ENCODE measurements at places on chromosomes 2 and 18.

DNA sequence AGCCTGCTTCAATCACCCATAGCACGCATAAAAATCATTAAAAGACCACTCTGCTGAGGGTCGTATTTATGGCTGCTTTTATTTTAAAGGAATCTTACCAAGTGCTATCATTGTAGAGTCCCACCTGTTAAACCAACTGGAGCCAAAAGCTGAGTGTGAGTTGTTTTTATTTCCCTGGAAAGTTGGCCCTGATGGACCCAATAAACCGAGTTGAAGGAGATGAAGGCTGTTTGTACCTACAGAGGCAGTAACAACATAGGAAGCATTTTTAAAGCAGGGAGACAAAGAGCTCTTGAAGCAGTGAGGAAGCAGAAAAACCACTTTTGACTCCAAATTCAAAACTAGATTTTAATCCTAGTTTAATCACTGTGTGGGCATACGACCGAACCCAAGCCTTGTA is 6.4 kb downstream of the MBOAT2 start:
- H3K4me3 ChIP-seq = no peak overlapping the region
- H3K27ac ChIP-seq = no peak overlapping the region
- DNase-seq = no peak
- H3K36me3 ChIP-seq = no peaks in the 10 kb centered on the region
- no peaks in the 10 kb centered on the region for H3K27me3 ChIP-seq

GRCh38 chr2:181131584-181131983 is 151.2 kb downstream of the UBE2E3 start:
- peak overlapping the region; percentile 76 for H3K27ac ChIP-seq
- H3K36me3 ChIP-seq = no peaks in the 10 kb centered on the region
- H3K4me3 ChIP-seq = peak overlapping the region; percentile 30
- no peak for DNase-seq
- H3K4me1 ChIP-seq = peaks cover 37% of the 10 kb centered on the region

DNA sequence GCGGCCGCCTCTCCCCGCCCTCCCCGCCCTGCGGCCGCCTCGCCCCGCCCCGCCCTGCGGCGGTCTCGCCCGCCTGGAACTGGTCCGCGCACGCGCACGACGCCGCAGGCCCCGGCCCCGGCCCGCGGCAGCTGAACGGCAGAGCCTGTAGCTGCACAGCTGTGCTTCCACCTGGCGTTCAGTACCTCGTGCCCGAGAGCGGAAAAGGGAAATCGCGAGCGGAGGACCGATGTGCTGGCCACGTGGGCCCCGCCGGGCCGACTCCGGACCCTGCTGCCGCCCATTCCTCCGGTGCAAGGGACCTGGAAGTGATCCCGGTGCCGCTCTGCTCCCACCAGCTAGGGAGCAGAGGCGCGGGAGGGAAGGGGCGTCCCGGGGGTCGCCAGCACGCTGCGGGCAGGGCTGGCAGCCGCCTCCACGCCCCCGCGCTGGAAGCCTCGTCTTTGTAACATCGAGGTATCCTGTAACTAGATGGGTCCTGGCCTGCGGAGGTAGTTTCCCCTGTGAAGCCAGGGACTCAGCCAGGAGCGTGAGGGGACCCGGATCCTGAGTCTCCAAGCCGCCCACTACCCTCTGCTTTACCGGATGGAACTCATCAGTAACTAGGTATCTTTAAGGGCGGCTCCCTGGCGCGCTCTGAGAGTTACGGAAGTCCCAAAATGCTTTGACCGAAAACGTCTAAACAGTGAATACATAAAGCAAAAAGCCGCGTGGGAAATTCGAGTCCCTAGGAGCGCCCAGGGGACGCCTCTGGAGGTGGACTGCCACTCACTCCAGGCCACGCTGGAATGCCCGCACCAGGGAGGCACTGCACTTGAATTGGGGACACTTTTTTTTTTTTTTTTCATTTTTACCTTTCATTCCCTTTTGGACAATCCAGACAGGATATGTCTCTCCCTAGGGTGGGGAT is 704 bp upstream of the ODC1 start:
- no peaks in the 10 kb centered on the region for H3K27me3 ChIP-seq
- H3K27ac ChIP-seq = peak overlapping the region; percentile 96
- peak; percentile 89 for DNase-seq
- peaks cover 6% of the 10 kb centered on the region for H3K4me1 ChIP-seq

GRCh38 chr2:236816197-236817170 is 246.9 kb downstream of the ACKR3 start:
- no peak overlapping the region for H3K4me3 ChIP-seq
- no peak overlapping the region for H3K27ac ChIP-seq
- H3K36me3 ChIP-seq = no peaks in the 10 kb centered on the region
- DNase-seq = no peak
- peaks cover 33% of the 10 kb centered on the region for H3K27me3 ChIP-seq
- H3K4me1 ChIP-seq = no peaks in the 10 kb centered on the region

- H3K27ac ChIP-seq = no peak overlapping the region
- no peaks in the 10 kb centered on the region for H3K4me1 ChIP-seq
- no peak for DNase-seq
- no peaks in the 10 kb centered on the region for H3K36me3 ChIP-seq
- H3K27me3 ChIP-seq = no peaks in the 10 kb centered on the region
Measured at GRCh38 chr18:32383050-32383819, 87.4 kb downstream of the GAREM1 start.

DNA sequence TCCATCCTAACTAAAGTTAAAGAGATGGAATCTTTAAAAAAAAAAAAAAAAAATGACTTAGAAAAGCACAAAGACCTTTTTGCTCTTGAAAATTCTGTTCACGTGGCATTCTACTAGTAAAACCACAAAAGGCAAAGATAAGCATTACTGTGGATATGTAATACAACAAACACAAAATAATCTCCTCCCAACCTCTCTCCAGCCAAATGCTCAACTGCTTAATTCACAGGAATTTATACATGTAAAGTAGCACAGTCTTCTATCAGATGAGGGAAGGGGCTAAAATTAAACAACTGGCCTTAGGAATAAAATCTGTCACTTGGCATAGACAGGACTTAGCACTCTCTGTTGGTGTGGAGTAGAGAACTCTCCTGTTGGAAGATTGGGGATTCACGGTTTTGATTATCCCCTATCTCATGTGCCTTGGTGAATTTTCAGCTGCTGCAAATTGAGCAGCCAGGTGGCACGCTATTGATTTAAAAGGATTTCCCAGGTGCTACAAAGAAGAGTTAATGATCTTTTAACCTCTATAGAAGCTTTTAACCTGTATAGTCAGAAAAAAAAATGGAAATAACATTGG is 57.4 kb downstream of the ATIC start:
- H3K27ac ChIP-seq = no peak overlapping the region
- no peak overlapping the region for H3K4me3 ChIP-seq
- DNase-seq = no peak
- H3K36me3 ChIP-seq = no peaks in the 10 kb centered on the region
- no peaks in the 10 kb centered on the region for H3K4me1 ChIP-seq

DNA sequence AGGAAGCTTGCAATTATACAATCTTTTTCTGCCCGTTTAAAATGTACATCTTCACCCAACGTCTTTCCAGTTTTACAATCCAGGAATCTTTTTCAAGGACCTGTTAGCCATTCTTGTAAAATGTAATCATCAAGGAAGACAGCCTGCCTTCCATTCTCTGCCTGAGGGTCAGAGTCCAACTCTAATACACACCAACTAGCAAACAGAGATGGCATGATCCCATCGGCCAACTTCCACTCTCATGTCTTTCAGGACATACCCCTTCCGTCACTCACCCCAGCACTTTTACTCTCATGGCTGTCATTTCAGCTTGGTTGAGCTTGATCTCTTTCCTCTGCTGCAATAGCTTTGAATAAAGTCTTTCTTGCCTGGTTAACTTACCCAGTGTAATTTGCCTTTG is 172.5 kb upstream of the NETO1 start:
- no peak overlapping the region for H3K27ac ChIP-seq
- DNase-seq = no peak
- no peaks in the 10 kb centered on the region for H3K4me1 ChIP-seq
- H3K27me3 ChIP-seq = no peaks in the 10 kb centered on the region
- no peaks in the 10 kb centered on the region for H3K36me3 ChIP-seq

GRCh38 chr2:6068429-6068828 is 376.2 kb downstream of the SOX11 start:
- no peaks in the 10 kb centered on the region for H3K27me3 ChIP-seq
- no peak overlapping the region for H3K27ac ChIP-seq
- H3K4me1 ChIP-seq = no peaks in the 10 kb centered on the region
- no peak overlapping the region for H3K4me3 ChIP-seq
- DNase-seq = no peak

DNA sequence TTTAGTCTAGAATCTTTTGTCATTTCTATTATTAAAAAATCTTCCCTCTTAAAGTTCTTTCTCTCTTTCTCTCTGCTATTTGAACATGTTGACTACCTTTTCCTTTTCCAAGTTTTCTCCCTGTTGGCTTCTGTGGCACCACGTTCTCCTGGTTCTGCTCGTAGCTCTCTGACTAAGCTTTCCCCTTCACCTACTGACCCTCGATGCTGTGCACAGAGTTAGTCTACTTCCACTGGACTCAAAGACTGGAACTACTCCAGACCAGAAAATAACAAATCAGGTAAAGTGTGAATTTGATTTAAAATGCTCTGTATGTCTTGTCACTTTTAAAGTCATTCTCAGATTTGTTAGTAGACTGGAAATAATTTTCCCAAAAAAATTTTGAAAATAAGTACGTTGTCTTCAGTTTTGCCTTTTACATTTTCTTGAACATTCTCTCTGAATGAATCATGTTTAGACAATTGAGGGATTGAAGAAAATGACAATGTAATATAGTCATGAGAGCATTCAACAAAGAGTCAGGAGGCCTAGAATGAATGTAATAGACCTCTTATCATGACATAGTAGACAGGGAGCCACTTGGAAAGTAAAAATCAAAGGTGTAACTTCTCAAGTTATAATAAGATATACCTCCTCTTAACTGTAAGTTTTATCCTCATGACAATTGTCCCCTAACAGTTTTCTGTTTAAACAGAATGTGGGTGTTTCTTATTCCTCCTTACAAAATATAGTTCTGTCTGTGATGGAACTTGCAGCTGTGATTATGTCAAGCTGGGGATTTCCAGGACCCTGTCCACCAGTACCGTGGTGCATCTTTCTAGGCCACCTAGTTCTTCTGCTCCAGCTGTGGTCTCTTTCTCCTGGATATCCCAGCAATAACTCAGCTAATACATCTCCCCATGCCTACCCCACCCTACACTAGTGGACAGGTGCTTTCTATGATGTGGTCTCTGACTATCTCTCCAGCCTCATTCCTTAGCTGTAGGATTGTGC is 25.5 kb downstream of the ITPRID2 start:
- DNase-seq = no peak
- H3K36me3 ChIP-seq = peaks cover 7% of the 10 kb centered on the region
- no peaks in the 10 kb centered on the region for H3K27me3 ChIP-seq
- H3K4me3 ChIP-seq = no peak overlapping the region
- no peaks in the 10 kb centered on the region for H3K4me1 ChIP-seq
- no peak overlapping the region for H3K27ac ChIP-seq

DNA sequence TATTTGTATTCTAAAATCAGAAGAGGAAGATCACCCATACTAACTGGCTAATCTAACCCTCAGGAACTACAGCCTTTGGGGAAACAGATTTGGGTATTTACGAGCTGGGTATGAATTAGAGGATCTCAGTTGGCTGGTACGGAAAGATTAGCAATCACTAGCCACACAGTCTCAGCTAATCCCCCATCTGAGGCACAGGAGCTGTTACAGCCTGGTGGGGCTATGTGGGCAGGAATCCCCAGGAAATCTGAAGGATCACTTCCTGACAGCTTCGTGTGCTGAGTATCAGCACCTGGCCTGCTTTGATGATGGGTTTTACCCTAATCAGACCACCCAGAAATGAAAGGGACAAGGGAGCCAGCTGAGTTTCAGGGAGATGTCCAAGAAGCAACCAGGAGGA is 206.3 kb downstream of the AFF3 start:
- H3K27ac ChIP-seq = no peak overlapping the region
- no peaks in the 10 kb centered on the region for H3K4me1 ChIP-seq
- peaks cover 5% of the 10 kb centered on the region for H3K36me3 ChIP-seq
- H3K4me3 ChIP-seq = no peak overlapping the region

DNA sequence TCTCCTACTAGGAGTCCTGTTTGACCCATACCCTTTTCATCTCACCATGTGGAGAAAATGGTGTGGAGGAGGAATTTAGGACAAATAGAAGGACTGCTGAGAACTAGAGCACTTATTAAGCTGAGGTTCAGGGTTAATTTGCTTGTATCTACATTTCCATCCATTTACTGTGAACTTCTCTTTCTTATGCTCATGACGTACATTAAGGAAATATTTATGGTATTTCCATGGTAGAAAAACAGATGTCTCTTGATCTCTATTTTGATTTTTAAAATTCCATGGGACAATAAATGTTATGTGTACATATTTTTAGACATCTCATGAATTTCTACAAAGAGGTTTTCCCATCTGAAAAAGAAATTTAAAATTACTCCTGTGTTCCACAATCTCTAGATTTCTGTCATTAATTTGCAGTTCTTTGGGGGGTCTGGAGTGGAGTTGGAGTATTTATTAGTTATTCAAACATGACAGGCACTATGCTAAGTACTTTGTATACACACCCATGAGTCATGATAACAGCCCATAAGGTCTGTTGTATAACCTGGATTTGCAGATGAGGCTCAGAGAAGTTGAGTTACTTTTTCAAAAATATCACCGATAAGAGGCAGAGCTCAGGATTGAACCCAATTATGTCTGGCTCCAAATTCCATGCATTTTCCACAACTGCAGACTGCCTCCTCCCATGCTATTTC is 112.6 kb downstream of the COPS8 start:
- no peaks in the 10 kb centered on the region for H3K4me1 ChIP-seq
- no peak overlapping the region for H3K4me3 ChIP-seq
- peaks cover 31% of the 10 kb centered on the region for H3K27me3 ChIP-seq
- H3K27ac ChIP-seq = no peak overlapping the region
- no peaks in the 10 kb centered on the region for H3K36me3 ChIP-seq

DNA sequence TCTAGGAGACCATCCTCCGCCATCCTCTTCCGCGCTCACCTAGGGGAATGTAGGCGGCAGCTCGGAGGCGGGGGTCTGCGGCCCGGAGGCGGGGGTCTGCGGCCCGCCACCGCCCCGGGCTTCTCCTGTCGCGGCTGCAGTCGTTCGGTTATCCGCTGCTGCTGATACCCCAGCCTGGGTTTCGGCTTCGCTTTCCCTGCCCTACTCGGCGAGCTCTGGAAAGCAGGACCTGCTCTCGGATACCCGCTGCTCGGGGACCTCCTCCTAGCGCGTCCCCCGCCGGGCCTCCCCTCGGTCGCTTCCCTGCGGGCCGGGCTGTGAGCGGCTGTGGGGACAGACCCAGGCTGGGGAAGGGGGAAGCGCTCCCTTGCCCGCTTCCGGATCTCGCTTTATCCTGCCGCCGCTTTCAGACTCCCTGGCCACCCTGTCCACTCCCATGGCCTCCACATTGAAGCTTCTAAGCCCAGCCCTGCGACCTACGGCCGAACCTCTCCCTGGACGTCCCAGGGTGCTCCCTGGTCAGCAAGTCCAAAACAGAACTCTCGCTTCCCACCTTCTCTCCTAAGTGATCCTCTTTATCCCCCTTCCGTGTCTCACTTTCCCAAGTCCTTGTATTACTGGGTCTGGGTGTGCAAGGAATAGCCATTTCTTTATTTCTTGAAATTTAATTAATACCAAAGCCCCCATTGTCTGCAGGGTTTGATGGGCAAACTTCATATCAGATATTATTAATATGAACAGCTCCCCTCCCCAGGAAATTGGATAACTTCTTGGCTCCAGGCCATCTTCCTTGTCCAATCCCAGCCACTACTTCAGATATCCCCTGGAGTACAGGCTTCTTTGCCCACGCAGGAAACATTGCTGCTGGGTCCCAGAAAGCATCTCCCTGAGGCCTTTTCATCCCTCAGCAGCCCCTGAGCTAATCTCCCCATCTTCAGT is 769 bp downstream of the FKBP1B start:
- H3K27ac ChIP-seq = no peak overlapping the region
- no peaks in the 10 kb centered on the region for H3K36me3 ChIP-seq
- peak overlapping the region; percentile 66 for H3K4me3 ChIP-seq
- peaks cover 8% of the 10 kb centered on the region for H3K4me1 ChIP-seq
- H3K27me3 ChIP-seq = peaks cover 36% of the 10 kb centered on the region
- no peak for DNase-seq

Measured in T-cell (primary cell).